ENCODE measurements at places on chromosomes 12 and 14.

DNA sequence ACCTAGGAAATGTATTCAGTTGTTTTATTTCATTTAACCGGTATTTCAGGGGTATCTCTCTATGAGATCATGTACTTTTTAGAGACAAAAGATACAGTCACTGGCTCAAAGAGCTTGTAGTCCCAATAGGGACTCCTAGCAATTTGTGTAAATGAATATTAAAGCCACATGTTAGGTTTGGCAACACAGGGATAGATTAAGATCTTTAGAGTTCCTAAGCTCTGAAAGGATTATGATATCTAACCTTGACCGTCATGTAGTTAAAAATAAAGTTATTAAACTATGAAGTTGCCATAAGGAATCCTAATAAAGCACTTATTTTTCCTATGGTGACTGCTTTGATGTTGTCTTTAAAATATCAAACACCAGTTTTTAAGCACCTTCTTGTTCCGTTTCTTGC, 100.4 kb upstream of the FGD4 start:
- H3K27ac ChIP-seq, result peak overlapping the region; percentile 9
- DNase-seq, result no peak
- peaks cover 22% of the 10 kb centered on the region for H3K4me1 ChIP-seq

DNA sequence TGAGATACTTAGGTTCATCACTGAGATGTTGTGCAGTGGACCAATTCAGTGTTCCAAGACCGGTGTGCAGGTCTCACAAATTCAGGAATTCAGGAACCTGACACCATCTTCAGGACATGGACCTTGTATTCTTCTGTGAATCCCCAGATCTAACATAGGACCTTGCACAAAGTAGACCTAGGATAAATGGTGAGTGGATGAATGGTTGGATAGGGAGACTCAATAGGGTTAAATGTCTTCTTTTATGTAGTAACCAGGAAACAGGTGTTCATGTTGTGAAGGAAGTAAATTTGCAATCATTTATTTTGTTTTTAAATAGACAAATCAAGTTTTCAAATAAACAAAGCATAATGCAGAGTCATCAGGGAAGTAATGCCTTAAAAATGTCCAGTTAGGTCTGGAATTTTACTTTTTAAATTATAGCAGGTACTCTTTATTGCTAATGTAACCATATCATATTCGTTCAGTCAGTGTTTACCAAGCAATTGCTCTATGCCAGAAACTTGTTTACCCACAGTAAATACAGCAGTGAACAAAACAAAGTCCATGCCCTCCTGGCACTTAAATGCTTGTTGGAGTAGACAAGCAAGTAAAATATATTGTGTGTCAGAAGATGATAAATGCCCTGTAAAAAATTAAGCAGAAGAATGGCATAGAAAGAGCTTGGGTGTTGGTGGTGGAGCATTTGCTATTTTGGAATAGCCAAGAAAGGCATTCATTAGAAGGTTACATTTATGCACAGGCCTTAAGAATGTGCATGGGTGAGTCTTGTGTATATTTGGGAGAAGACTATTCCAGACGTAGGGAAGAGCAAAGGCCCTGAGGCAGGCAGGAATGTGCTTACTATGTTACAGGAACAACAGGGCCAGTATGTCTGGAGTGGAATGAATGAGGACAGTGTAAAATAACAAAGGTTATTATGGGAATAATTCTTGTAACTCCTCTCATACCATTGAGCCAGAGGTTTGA, 26.3 kb downstream of the RXYLT1 start:
- no peaks in the 10 kb centered on the region for H3K4me1 ChIP-seq
- no peak overlapping the region for H3K27ac ChIP-seq
- H3K4me3 ChIP-seq, result no peak overlapping the region
- no peaks in the 10 kb centered on the region for H3K36me3 ChIP-seq

DNA sequence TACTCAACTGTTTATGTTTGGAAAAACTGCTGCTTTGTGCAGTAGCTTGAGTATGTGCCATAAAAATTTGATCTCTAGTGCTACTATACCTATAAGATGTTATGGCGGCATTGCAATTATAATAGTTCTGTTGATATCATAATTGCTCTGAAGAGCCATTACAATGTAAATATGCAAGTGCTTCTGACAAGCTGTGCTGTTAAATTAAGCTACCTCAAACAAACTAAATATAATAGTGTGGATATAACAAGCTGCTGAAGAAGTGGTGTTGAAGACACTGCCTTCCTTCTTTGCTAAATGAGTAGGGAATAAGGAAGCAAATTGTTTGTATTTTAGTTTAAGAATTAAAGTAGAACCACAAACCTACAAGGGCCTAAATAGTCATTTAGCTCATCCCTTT, 301.0 kb upstream of the MIS18BP1 start:
- DNase-seq, result no peak
- H3K27me3 ChIP-seq, result no peaks in the 10 kb centered on the region
- no peak overlapping the region for H3K4me3 ChIP-seq
- H3K4me1 ChIP-seq, result no peaks in the 10 kb centered on the region
- no peaks in the 10 kb centered on the region for H3K36me3 ChIP-seq

DNA sequence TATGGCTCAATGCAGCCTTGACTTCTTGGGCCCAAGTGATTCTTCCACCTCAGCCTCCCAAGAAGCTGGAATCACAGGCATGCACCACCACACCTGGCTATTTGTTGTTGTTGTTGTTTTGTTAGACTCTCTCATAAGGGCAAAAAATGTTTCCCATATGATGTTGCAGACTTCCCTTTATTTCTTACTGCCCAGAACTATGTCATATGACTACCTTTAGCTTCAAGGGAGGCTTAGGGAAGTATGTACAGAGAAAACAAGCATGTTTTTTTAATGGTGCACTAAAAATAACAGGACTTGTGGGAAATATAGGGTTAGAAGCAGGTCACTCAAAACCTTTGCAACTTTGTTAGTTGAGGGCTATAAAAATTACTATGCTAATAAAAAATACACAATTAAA, 4.3 kb upstream of the GPR19 start:
- H3K27ac ChIP-seq, result no peak overlapping the region
- no peak overlapping the region for H3K4me3 ChIP-seq
- DNase-seq, result no peak
- H3K36me3 ChIP-seq, result no peaks in the 10 kb centered on the region
- peaks cover 26% of the 10 kb centered on the region for H3K4me1 ChIP-seq

DNA sequence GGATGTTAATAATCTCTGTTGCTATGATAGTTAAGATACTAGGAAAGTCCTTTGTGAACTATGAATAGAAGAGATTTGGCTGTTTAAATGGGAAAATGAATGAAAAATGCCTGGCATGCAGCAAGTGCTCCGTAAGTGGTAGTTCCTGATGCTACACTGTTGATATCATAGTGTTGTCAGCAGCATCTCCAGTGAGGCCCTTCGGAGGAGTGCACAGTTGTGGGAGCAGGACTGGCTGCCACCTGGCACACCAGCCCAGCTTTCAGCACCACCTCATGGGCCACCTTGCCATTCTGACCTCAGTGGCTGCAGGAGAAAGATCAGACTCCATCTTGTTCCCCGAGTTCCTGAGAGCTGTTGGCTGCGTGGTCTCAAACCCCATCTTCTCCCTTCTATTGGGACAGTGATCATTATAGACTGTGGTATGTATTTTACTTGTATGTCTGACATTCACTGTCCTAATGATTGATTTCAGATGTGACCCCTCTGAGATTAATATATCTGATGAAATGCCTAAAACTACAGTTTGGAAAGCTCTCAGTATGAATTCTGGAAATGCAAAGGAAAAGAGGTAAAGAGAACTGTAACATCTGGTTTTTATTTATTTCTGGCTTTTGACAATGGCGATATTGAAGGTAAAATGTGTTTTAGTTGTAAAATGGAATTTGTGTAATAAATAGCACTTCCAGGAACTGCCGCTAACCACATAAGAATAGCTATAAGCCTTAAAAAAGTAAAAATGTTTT, 80.9 kb downstream of the SLC4A8 start:
- DNase-seq, result no peak
- peaks cover 9% of the 10 kb centered on the region for H3K4me1 ChIP-seq
- H3K4me3 ChIP-seq, result no peak overlapping the region
- no peaks in the 10 kb centered on the region for H3K27me3 ChIP-seq

GRCh38 chr14:93655078-93655750, 133.1 kb downstream of the PRIMA1 start:
- DNase-seq, result no peak
- no peaks in the 10 kb centered on the region for H3K36me3 ChIP-seq
- no peaks in the 10 kb centered on the region for H3K4me1 ChIP-seq
- H3K27ac ChIP-seq, result no peak overlapping the region
- H3K4me3 ChIP-seq, result no peak overlapping the region

GRCh38 chr14:29857551-29857950, 70.1 kb downstream of the PRKD1 start:
- peak overlapping the region; percentile 68 for H3K4me3 ChIP-seq
- peak overlapping the region; percentile 11 for H3K27ac ChIP-seq
- no peak for DNase-seq
- H3K4me1 ChIP-seq, result peaks cover 11% of the 10 kb centered on the region
- no peaks in the 10 kb centered on the region for H3K27me3 ChIP-seq
